ENCODE measurements at places on chromosomes 3 and 15.

- DNase-seq: no peak
Observed at GRCh38 chr3:58357402-58357801, 24.7 kb downstream of the PXK start.

GRCh38 chr15:67520321-67521028 is 456 bp upstream of the C15orf61 start:
- no peak for DNase-seq

DNA sequence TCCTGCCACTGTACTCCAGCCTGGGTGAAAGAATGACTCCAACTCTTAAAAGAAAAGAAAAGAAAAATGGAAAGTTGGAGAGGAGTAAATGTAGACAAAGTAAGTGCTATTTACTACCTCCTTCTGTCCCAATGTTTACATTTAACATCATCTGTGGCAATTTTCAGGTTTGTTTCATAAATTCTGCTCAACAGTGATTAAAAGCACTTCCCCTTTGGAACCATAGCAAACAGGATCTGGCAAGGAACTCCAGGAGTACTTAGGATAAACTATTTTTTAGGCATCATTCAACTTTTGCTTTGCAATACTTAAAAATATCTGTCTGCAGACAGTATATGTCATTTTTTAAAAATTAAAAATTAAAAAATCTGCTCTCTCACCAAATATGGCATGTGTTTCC is 5.5 kb upstream of the CX3CR1 start:
- DNase-seq: no peak

GRCh38 chr15:58357529-58358476 is 74.0 kb upstream of the LIPC start:
- no peak for DNase-seq

GRCh38 chr15:46735115-46735514 is 982.2 kb upstream of the SEMA6D start:
- DNase-seq: no peak

DNA sequence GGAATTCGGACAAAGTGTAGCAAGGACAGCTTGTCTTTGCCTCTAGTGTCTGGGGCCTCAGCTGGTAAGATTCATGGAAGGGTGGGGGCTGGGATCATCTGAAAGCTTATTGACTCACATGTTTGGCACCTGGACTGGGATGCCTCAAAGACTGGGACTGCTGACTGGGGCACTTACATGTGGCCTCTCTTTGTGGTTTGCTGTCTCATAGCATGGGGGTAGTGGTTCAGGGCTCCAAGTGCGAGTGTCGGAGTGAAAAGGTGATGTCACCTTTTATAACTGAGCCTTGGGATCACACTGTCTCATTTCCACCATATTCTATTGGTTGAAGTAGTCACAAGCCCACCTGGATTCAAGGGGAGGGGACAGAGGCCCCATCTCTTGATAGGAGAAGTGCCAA is 6.8 kb downstream of the MFSD1 start:
- peak; percentile 41 for DNase-seq

DNA sequence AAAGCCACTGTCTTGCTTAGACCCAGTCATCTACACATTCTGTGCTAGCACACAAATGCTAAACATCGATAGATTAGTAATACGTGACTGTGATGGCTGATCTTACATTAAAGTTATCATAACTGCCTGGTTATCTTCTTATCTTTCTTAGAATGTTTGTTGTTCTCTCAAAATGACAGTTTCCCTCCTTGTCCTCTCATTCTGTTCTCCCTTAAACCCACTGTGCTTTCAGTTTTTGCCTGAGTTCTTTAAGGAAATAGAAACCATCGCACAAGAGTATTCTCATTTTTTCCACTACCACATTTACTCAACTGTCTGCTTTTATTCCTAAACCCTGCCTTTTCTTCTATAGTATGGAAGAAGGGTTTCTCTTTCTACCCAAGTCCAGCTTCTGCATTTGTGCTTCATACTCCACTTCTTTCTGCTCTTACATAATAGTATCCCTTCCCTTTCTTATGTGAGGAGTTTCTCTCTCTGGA is 17.1 kb downstream of the STX19 start:
- no peak for DNase-seq

- DNase-seq: no peak
Observed at GRCh38 chr3:138348754-138349739, 668 bp downstream of the MRAS start.

GRCh38 chr3:37402351-37402750 is 228.0 kb upstream of the LRRFIP2 start:
- no peak for DNase-seq

DNA sequence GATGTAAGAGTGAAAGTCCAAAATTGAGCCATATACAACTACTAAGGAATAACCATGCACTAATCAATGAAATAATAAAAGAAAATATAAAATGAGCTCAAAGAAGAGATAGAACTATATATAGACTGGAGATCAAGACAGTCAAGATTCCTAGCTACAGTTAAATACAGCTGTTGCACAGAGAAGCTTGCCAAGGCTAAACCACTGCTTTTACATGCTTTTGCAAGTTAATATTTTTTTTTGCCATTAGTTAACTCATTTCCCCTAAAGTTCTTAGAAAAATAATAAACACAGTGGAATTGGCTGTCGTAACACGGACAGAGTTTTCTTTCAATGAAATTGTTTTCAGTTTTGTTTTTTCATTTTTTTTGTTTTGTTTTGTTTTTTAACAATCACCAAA is 123.0 kb downstream of the VGLL3 start:
- no peak for DNase-seq

- DNase-seq: no peak
Observed at GRCh38 chr15:68639926-68640600, 61.3 kb downstream of the CORO2B start.

DNA sequence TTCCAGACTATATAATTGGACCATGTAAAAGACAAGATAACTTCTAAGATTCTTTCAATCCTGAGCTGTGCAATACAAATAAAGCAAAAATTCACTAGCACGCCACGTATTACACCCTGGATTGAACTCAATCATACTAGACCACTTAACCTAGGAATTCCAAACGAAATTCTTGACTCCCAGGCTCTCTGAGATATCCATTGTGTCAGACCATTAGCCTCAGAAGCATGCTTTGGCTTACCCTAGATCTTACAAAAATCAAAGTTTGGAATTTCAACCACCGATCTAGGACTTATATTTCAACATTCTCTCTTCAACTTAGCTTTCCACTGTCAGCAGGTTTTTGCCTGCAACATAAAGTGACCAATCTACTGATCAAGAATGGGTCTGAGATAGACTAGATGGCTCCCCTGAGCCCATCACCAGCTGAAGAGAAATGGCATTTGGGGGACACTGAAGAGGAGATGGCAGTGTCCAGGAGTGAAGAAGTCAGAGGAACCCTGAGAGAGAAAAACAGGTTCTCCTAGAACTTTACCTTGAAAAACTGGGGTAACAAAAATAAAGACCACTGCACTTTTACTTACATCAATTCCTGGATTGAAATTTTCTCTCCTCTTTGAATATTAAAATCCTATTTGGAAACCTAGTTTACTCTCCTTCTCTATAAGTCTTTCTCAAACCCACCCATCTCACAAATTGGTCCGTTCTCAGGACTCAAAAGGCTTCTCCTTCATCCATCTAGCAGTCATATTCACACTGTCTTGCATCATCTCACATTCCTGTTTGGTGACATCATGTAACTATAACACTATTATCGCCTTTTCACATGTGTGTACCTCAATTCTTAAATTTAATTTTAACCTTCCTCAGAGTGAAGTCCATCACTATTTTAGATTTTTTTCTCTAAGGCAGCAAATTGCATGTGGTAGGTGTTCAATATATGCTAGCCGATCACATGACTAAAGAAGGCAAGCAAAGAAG is 18.5 kb downstream of the CPNE4 start:
- DNase-seq: no peak

GRCh38 chr3:127180859-127181258 is 12.1 kb upstream of the PRR23E start:
- DNase-seq: no peak

GRCh38 chr15:66715181-66715624 is 13.2 kb downstream of the SMAD6 start:
- peak; percentile 66 for DNase-seq

DNA sequence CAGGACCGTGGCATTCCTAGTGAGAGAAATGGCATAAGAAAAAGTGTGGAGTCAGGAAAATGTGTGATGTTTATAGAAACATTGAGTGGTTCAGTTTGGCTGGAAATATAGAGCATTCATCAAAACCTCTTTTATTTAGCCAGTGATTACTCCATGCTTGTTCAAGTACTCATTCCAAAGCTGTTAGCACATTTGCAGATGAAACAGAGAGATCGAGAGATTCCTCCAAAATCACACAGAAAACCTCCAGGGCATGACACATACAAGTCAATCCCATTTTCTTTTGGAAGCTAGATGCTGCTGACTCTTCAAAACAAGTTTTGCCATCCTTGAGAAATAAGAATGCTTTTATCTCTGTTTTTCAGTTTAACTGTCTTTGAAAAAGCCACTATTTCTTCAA is 11.5 kb upstream of the MB21D2 start:
- DNase-seq: no peak

DNA sequence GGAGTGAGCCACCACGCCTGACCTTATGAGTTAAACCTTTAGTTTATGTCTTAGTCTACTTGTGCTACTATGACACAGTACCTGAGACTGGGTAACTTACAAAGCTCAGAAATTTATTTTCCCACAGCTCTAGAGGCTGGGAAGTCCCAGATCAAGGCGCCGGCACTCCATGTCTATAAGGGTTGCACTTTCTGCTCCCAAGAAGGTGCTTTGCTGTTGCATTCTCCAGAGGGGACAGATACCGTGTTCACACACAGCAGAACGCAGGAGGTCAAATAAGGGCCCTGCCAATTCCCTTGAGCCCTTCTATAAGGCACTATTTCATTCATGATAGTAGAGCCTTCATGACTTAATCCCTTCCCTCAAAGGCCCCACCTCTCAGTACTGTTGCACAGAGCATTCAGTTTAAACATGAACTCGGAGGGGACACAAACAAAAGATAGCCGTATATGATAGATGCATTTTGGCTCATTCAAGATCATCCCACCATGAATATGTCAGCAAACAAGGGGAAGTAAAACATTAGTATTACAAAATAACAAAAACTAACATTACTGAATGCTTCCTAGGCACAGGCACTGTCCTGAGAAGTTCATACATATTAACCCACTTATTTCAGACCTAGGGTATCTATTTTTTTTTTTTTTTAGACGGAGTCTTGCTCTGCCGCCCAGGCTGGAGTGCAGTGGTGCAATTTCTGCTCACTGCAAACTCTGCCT is 26.5 kb downstream of the PLA1A start:
- DNase-seq: no peak

DNA sequence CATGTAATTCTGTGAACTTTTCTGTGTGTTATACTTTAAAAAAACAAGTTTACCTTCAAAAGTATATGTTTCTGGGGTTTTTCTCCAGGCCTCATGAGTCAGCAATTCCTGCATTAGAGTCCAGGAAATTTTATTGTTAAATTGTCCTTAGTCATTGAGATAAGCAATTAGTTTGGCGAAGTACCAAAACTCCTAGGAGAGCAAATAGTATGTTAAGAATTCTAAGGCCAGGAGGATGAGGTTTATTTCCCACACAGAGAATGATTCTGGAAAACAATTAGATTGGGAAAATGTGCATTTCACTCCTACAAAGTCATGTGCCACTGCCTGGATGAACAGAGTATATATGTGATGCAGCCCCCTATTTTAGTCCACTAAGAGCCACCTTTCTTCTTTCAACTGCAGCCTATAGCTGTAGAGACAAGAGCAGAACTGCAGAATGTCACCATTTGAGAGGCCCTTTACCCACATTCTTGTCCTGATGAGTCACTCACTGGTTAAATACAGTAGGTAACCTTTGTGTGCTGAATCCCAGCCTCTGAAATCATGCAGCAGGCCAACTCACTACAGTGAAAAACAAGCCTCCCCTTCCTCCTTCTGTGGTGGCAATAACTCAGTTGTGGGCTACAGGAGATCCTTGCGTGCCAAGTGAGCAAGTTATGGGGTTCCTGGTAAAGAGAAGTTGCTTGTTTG is 452.8 kb upstream of the THBS1 start:
- peak; percentile 94 for DNase-seq

DNA sequence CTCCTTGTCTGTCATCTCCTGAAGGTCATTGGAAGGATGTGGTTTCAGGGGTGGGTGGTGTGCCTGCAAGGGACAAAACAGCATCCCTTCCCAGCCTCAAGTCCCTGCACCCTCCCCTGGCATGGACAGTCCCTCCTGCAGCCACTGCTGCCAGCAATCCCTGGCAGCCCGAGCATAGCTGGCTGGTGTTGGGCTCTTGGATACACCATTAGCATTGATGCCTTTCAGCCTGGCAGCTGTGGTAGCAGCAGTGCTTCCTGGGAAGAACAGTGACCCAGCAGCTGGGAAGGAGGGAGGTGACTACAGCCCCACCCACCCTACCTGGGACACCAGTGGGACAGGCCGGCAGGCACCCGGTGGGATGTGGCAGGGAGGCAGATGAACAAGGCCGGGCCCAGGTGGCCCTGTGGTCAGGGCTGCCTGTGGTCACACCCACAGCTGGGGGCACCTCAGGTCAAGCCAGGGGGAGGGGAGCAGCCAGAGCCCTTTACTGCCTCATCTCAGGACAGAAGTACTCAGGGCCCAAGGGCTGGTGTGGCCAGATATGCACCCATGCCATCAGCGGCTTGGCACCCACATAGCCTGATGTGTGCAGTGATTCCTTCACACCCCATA is 32.9 kb upstream of the TMEM115 start:
- no peak for DNase-seq

GRCh38 chr3:149555927-149556326 is 81.4 kb downstream of the TM4SF4 start:
- no peak for DNase-seq

DNA sequence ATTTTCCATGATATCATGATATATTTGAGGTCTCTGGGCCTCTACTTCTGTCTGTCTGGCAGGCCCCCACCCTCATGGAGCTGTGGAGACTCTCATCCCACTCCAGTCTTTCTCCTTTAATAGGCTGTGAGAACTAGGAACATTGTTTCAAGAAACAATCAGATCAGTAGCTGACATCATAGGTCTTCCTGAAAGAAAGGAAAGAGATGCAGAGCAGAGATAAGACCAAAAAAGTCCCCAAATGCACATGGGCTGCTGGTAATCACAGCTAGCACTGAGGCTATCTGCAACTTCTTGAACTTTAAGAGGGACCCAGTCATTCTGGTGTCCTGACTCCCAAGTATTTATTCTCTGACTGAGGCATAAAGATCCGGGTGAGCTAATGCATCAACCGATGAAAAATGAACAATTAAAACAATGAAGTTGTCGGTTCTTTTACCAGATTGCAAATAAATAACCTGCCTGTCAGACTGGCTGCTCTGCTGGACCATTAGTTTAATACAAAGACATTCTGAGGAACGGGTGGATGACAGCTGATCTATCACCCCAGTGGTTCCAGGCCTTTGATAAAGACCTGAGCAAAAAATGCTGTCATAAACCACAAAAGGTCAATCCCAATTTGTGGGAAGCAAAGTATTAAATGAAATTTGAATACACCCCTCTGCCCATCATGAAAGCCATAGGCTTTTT is 780.8 kb upstream of the GOLIM4 start:
- peak; percentile 80 for DNase-seq

DNA sequence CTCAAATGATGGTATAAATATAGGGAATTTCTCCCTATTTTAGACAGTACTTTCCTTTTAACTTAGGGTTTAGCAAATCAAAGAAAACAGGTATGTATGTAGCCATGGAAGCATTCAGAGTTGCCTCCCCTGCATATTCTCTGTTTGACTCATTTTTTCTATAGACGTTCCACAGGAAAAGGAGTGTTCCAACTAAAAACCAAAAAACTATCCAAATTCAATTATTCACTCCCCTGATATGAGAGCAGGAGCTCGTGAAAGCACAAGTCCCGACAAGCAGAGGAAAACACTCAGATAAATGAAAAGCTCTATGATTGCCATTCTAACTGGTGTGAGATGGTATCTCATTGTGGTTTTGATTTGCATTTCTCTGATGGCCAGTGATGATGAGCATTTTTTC is 119.5 kb downstream of the FRMD5 start:
- DNase-seq: no peak

GRCh38 chr3:106792716-106793115 is 584.5 kb upstream of the CCDC54 start:
- no peak for DNase-seq
